ENCODE measurements at places on chromosomes 13 and 19. TPM values are rescaled to one million over a fixed set of nuclear protein-coding genes. Genes with fewer than 3 reads are reported as not detected.

Gene SIGLEC10
- 3.7 TPM for total RNA-seq

DNA sequence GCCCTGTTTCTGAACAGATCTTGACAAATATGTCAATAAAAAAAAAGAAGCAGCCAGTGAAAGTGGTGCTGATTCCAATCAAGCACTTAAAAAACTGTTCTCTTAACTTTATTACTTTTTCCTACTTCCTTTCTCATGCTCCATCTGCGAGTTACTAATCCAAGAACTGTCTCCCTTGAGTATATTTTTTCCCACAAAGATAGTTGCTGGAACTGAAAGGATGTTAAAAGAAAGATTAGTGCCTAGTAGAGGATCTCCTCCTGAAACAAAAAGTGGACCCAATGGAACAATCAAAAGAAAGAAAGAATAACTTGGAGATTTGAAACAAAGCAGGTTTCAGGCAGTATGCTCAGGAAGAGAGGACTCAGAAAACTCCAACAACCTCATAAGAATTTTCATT lies 1034.8 kb downstream of the PCDH17 start:
- H3K27ac ChIP-seq = no peak overlapping the region
- DNase-seq = no peak
- H3K36me3 ChIP-seq = no peaks in the 10 kb centered on the region
- no peak overlapping the region for H3K4me3 ChIP-seq
- no peaks in the 10 kb centered on the region for H3K4me1 ChIP-seq

DNA sequence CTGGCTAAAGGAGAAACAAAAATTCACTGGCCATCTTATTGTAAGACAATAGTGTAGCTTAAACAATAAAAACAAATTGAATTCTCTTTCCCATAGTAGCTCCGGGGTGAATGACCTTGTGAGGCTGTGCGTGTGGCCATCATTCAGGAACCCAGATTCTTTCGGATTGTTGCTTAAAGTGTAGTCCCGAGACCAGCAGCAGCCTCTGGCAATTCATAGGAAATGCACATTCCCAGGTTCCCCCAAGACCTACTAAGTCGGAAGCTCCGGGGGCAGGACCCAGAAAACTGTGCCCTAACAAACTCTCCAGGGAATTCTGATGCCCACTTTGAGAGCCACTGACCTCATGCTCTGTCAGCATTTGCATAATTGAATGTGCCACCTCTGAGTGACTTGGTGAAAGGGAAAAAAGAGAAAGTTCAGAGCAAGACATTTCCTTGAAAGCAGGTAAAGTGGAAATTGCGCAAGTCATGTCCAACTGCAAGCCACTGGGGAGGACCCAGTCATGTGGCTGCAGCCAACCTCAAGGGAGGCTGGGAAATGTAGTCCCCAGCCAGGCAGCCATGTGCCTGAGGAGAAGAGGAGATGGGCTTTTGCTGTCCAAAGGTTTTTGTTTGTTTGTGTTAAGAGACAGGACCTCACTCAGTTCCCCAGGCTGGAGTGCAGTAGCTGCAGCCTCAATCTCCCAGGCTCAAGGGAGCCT lies 50.7 kb upstream of the PNMA8B start:
- no peak for DNase-seq
- H3K4me3 ChIP-seq = no peak overlapping the region

- no peaks in the 10 kb centered on the region for H3K36me3 ChIP-seq
- no peaks in the 10 kb centered on the region for H3K4me1 ChIP-seq
- DNase-seq = no peak
- H3K4me3 ChIP-seq = no peak overlapping the region
- H3K27me3 ChIP-seq = no peaks in the 10 kb centered on the region
These were observed 766.4 kb downstream of the UQCRFS1 start for GRCh38 chr19:28446511-28446910.

GRCh38 chr13:93956426-93956825 lies 523.1 kb downstream of the DCT start:
- H3K36me3 ChIP-seq = no peaks in the 10 kb centered on the region
- H3K4me1 ChIP-seq = no peaks in the 10 kb centered on the region
- H3K4me3 ChIP-seq = no peak overlapping the region
- no peak for DNase-seq
- no peak overlapping the region for H3K27ac ChIP-seq
- H3K27me3 ChIP-seq = no peaks in the 10 kb centered on the region

GRCh38 chr19:55504252-55504603 lies 16.0 kb downstream of the SSC5D start:
- peaks cover 8% of the 10 kb centered on the region for H3K36me3 ChIP-seq
- peaks cover 15% of the 10 kb centered on the region for H3K4me1 ChIP-seq
- H3K27me3 ChIP-seq = no peaks in the 10 kb centered on the region
- H3K4me3 ChIP-seq = no peak overlapping the region
